Activated CD8-positive, alpha-beta memory T cell treated with anti-CD3 and anti-CD28 coated beads for 24 hours (primary cell): ENCODE measurements at places on chromosomes 1 and 21.

GRCh38 chr1:3375245-3375644, 79.2 kb upstream of the ARHGEF16 start:
- DNase-seq = no peak

GRCh38 chr21:26224366-26224765, 53.8 kb upstream of the APP start:
- no peak for DNase-seq

DNA sequence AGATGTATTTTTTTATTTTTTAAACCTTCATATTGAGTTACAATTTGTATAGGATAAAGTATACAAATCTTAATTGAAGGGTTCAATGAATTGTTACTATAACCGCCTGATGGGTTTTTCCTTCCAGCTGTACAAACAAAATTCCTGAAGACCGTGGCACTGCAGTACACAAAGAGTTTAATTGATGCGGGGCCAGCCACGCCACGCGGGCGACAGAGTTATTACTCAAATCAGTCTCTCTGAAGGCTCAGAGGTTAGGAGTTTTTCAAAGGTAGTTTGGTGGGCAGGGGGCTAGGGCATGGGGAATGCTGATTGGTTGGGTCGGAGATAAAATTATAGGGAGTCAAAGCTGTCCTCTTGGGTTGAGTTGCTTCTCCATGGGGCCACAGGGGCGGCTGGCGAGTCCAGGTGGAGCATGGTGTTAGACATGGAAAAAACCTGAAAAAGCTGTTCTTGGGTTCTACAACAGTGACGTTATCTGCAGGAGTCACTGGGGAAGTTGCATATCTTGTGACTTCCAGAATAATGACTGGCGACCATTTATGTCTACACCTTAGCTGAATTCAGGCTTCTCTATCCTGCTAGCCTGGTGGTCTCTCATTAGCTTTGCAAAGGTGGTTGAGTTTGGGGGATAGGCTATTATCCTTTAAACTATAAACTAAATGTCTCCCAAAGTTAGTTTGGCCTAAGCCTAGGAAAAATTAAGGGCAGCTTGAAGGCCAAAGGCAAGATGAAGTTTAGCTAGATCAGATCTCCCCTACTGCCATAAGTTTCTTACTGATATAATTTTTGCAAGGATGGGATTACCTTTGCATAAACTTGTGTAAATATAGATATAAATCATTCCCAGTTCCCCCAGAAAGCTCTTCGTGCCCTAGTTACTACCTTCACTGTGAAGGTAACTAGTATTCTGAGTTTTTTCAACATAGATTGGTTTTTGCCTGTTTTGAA, 13.0 kb upstream of the TMEM9 start:
- DNase-seq = peak; percentile 24

DNA sequence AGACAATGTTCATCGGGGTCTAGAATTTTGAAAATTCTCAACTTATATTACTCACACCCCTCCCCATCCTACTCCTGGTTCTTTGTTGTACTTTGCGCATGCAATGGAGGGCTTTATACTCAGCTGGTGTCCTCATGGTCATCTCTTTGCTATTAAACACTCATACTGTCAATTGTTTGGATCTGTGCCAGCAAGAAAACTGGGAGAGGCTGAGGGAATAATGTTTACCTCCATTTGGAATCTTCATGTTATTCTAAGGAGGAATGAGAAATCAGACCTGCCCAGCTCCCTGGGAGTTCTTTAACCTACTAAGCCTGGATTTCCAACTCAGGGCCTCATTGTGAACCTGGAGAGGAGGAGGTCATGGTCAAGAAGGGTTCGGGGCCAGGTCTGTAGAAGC, 143.9 kb upstream of the DNAH14 start:
- DNase-seq = no peak

- DNase-seq = no peak
Measured at GRCh38 chr1:163657719-163658118, 336.0 kb downstream of the NUF2 start.

DNA sequence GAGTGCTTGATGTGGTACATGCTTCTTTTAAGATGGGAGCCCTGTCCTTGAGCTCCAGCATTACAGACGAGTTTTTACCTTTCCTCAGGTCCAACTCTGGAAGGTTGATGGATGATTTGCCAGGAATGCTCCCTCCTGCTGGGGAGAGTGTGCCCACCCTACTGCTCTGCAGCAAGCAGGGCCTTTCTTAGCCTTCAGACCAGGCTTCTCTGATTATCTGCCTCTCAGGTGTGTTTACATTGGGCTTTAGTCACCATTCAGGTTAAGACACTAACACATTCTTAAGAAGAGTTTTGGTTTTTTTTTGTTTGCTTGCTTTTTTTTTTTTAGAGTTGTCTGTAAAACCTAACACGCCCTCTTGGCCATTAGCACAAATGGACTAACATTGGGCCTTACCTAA, 301.8 kb downstream of the KCNT2 start:
- no peak for DNase-seq

GRCh38 chr1:215606036-215606435, 38.9 kb downstream of the KCTD3 start:
- DNase-seq = no peak

DNA sequence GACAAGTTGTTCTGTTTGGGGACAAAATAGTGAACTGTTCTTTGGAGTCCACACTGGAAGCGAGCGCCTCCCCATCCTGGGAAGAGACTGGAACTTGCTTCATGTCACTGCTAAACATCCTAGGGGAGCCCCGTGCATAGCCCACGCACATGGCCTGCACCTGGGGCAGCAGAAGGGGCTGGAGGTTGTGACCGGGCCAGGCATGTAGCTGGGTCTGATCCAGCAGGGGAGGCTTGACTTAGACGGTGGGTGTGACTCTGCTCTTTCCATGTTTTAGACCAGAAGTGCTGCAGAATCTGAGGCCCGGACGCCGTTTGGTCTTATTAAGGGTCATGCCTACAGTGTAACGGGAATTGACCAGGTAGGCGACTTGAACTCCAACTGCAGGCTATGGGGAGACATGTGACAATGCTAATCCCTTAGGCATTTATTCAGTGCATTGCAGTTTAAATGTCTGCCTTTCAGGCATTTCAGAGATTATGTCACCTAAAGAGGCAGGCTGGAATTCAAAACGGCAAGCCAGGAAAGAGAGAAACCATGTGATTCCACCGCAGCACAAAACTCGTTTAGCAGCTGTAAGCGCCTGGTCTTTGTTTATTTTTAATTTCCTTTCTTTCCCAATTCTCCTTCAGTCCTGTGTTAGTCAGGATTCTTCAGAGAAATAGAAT, 21.8 kb downstream of the CAPN9 start:
- no peak for DNase-seq

- DNase-seq = no peak
Measured at GRCh38 chr1:43536196-43536863, 5.6 kb downstream of the PTPRF start.

- no peak for DNase-seq
Measured at GRCh38 chr1:111709986-111710385, 29.2 kb downstream of the INKA2 start.

DNA sequence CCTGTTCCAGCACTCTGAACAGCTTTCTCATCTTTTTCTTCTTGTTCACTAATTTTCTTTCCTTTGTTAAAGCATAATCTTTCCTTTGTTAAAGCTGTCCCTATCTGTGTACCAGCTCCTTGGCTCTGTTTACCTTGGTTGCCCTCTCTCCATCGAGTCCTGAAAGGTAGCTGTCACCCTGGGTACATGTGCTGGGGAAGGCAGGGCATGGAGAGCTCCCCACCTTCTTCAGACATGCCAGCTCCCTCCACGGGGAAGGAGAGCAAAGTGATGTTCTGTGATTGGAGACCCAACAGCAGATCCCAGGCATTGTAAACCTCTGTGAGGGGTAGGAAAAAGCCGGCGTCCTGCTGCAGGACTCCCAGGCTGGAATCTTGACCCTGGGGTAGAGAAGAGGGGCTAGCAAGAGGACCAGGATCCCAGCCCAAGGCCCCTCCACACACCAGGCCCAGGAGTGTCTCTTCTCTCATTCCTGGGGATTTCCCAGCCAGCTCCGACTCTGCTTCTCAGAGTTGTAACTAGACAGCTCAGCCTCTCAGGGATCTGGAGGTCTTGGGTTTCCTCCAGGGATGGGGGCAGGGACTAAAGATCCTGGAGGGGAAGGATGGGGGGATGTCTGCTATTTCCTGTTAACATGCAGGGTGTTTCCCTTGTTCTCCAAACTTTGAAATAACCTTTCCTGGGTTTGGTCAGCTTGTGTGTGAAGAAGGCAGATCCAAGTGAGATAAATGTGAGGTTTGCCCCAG, 34.4 kb downstream of the TMCC2 start:
- no peak for DNase-seq
